ENCODE measurements at places on chromosomes 16 and 17. TPM values are rescaled to one million over a fixed set of nuclear protein-coding genes. Genes with fewer than 3 reads are reported as not detected.
A peak's percentile ranks its signal among the peaks of the same experiment; 100 is the strongest.

DNA sequence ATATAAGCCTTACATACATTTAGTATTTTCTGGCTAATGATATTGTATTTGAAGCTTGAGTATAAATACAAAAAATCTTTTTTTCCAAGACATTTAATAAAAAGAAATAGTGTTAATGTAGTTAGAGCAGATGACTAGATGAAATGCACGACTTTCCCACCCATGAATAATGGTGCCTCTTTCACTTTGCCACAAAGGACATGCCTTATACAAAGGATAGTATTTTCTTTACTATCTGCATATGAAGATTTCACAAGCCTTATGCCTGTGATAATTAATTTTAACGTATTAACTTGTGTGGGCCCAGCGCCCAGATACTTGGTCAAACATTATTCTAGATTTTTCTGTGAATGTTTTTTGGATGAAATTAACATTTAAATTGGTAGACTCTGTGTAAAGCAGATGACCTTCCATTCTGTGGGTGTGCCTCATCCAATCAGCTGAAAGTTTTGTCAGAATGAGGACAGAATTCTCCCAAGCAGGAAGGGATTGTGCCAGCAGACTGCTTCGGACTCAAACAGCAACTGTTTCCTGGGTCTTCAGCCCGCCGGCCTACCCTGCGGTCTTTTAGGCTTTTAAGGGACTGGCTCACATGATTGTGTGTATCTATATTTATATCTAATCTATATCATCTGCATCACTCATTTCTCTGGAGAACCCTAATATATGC lies 115.4 kb downstream of the USP22 start:
- DNase-seq, result no peak

C1QL1 gene
- total RNA-seq, result 4.3 TPM

GRCh38 chr17:77476931-77477805 lies 336.4 kb downstream of the SEC14L1 start:
- no peak for DNase-seq

C17orf58 gene
- total RNA-seq, result 17.0 TPM

DNA sequence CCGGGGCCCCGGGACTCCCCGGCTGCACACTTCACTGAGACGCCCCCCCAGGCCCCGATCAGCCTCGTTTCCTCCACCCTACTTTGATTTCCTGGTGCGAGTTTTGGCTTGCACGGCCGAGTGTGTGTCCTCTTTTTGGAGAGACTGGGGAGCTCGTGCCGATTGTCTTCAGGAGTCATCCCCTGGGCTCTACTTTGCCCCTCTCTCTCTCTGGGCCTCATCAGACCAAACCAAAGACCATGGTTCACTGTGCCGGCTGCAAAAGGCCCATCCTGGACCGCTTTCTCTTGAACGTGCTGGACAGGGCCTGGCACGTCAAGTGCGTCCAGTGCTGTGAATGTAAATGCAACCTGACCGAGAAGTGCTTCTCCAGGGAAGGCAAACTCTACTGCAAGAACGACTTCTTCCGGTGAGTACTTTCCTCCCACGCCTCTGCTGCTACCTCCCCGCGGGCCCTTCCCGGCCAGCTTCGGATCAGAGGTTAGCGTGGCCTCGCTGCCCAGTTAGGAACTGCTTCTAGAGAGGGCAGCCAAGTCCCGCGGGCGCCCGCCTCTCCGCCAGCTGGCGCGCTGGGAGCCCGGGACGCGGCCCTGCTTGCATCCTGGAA lies 787 bp downstream of the LHX1 start:
- peak; percentile 65 for DNase-seq

DNA sequence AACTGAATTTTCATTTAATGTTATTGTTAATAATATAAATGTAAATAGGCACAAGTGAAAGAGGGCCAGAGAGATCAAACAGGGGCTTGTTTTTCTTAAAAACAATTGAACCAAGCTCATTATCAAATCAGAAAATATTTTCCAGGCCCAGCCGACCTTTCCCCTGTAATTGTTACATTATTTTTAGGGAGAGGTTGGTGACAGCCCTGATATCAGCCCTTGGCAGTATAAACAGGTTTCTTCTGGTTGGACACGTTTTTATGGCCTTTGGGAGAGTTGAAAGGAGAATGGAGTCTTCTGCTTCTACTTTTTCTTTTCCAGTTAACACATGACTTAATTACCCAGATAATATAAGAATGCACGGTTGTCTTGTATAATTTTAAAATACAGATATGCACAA lies 40.0 kb upstream of the COQ7 start:
- DNase-seq, result no peak

DNA sequence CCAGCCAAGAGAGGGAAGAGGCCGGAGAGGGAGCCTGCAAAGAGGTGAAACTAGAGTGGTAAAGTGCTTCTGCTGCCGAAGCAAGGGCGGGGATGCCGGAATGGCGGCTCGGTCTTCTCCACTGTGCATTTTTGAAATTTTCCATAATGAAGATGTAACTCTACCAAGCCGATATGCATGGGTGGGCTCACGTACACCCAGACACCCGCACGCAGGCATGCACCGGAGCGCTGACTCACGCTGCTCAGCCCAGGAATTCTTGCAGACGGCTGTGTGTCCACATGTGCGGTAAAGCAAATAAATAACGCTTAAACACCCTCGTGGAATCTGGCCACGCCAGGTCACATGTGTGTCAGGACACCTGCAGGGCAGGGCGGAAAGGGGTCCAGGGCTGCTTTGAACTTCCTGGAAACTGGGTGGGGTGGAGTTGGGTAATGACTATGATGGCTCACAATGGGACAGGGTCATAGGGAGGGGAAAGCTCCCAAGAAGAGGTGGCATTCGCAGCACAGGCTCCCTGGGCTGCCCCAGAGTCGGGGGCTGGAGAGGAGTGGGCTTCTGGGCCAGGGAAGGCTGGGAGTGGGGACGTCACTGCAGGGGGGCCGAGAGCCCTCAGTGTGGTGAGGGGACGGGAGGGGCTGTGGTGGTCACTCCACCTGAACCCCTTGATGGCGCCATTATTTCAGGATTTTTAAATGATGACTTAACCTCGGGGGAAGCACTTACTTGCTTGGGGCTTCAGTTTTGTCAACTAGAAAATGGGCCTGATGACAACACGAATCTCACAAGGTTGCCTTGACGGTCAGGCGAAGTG lies 265.5 kb downstream of the PARN start:
- no peak for DNase-seq

DNA sequence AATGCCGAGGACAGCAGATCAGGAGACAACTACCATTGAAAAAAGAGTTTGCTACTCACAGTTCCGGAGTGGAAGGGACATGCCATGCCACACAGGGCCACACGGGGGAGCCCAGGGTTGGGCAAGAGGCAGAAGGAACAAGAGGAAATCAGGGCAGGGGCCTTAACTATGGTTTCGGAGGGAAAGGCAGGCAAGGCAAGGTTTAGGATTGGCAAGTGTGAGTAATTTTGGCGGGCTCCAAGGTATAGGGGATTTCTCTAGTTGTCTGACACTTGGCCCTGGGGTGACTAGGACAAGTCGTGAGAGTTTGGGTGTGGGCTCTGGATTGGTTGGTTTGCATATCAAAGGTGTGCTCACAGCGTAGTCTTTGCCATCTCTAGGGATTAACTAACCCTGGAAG lies 27.0 kb upstream of the NTN1 start:
- DNase-seq, result no peak

- no peak for DNase-seq
Observed at GRCh38 chr16:24769806-24770205, 40.4 kb downstream of the TNRC6A start.

DNA sequence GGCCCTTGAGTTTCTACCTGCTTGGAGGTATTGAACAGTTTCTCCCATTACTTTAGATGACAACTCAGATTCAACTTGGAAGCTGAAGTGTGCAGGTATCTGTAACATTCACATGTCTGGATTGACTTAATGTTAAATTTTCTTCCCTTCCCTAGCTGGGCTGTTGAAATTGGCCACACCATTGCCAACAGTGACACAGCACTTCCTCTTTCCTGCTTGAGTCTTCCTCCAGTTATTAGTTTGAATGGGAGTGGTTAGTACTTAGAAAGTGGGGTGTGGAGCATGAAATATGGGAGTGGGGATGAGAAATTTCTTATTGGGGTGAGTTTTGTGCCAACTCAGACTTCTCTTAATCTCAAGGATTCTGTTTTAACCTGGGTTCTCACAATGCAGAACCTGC lies 454.9 kb downstream of the KCNJ2 start:
- no peak for DNase-seq

DNA sequence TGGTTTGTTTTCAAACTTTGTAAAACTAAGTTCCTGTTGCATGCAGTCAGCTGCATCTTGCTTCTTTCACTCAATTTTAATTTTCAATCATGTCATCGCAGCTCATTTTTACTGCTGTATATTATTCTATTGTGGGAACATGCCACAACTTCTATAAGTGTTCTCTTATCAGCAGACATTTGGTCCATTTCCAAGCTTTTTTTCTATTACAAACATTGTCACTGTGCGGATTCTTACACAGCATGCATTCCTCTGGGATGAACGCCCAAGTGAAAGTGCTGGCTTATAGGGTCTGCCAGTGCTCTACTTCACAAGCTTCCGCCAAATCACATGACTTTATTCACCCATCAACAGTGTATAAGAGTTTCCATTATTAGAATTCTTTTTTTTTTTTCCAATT lies 22.7 kb downstream of the GINS3 start:
- peak; percentile 53 for DNase-seq

GRCh38 chr16:19860166-19861041 lies 24.2 kb downstream of the GPRC5B start:
- no peak for DNase-seq

GRCh38 chr16:86343027-86343795 lies 167.1 kb upstream of the FOXF1 start:
- no peak for DNase-seq

HIGD1B gene
- 1.5 TPM for total RNA-seq

GRCh38 chr17:79188048-79188447 lies 113.4 kb downstream of the ENGASE start:
- peak; percentile 80 for DNase-seq

DNA sequence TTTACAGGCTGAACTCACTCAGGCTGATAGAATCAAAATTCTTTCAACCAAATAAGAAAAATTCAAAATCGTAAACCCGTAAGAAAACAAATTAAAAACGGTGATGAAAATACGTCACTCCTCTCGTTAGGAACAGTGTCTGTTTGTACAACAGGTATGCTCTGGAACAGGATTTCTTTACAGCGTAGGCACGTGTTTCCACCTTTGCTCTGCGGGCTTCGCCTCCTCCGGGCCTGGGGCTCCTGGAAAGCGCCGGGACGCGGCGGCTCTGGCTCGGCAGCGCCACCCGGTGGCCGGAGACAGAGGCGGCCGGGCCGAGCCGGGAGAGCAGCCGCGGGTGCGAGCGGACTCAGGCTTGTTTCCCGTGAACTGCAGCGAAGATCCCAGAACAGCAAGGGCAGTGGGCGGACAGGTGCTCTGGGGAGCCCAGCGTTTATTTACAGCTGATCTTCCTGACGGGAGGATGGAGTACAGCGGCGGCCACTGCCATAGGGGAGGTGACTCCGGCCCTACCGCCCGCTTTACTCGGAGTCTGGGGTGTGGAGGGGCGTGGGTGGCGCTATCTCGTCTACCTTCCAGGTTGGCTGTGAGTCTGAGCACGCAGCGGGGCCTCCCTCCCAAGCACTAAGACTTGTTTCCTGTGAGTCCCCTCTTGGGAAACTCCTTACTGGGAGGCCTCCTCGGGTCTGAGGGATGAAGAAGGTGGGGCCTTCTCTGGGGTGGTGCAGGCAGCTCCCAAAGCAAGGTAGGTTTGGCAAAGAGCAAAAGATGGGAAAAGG lies 40.5 kb upstream of the ATP2A3 start:
- DNase-seq, result peak; percentile 68

GRCh38 chr17:58184308-58184985 lies 8.1 kb upstream of the EPX start:
- DNase-seq, result no peak

- no peak for DNase-seq
Observed at GRCh38 chr17:78337244-78338109, 22.4 kb downstream of the SOCS3 start.

DNA sequence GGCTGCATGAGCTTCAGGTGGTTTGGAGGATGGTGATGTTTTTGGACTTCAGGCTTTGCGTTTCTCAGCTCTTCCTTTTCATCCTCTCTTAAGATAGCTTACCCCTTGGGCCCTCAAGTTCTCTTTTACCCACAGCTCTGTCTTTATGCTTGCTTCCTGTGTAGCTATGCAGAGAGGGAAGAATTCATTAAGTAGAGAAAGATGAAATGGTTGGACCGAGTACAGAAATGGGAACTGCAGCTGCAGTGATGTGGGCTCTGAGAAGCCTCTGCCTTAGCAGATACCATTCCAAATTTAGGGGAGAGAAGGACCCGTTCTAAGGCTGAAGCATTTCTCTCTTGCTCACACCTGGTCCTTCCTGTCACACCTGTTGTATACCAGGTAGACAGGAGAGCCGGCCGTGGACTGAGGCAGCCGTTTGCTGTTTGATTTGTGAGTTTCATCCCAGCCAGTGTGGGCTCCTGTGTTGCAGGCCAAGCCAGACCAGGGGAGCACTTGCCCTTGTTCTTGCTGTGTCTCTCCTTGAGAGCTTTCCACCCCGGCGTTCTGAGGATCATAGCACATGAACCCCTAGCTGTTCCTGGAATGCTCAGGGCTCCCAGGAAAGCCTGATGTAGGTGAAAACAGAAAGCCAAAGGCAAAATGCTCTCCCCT lies 392.7 kb downstream of the CPPED1 start:
- DNase-seq, result no peak

CMTM2 gene
- not detected for total RNA-seq

GRCh38 chr17:5533486-5534315 lies 47.3 kb downstream of the MIS12 start:
- no peak for DNase-seq

DNA sequence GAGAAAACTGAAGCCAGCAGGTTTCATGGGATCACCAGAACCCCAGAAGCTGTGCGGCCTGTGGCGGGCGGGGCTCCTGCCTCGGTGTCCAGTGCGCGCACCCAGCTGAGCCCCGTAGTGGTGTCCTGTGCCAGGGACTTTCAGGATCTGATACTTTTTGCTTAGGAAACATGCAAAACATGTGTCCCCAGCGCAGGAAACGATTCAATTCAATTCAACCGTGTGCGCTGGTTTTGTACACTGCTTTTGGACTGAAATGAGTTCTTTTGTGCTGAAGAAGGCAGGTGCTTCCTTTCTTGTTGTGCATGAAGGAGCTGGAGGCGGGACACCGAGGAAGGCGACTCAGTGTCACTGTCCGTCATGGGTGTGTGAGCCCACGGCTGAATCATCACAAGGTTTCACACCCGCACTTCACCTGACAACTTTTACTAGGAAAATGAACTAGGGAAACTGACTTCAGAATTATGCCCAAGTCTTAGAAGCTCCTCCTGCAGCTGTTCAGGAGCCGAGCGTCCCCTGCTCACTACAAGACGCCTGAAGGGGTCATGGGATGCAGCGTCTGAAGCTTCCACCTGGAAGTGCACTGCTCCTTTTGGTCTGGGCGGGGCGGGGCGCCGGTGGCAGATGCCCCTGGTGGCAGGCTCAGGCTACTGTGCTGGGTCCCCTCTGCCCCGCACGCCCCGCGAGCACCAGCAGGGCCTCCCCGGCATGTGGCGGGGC lies 31.4 kb upstream of the ZNF750 start:
- no peak for DNase-seq

ITGB4 gene
- total RNA-seq, result 2.1 TPM
